ENCODE measurements at places on chromosomes 2 and 18.

DNA sequence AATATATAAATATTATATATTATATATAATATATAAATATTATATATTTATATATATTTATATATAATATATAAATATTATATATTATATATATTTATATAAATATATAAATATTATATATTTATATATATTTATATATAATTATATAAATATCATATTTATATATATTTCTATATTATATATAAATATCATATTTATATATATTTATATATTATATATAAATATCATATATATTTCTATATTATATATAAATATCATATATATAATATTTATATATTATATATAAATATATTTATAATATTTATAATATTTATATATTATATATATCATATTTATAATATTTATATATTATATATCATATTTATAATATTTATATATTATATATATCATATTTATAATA lies 321.4 kb downstream of the CDH2 start:
- DNase-seq, result no peak

DNA sequence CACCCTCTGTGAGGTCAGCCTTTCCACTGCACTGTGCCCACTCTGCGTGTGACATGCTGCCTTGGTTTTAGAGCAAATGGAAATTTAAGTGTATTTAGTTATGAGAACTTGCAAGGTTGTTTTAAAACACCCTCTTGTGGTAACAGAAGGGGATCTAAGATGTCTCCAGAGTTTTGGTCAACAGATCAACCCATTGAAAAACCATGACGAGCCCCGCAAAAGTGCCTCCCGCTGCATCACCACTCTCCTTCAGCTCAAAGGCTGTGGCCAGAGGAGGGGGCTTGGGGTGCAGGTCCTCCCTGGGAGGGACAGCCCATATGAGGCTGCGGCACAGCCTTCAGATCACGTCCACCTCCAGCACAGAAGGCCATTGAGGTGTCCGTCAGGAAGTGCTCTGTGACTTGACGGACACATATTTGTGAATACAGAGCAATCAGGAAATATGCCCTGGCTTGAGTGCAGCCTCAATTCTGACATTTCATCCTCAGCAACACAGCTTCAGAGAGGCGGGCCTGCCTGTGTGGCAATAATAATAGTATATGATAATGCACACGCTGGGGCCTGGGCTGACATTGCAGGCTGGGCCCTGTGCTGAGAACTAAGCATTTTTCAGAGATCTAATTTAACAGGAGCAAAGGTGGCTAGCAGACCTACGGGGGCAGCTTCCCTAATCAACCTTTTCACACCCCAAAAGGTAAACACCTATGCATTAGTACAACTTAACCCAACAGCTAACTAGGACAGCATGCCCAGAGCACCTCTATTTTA lies 213.9 kb downstream of the ANAPC1 start:
- no peak for DNase-seq

DNA sequence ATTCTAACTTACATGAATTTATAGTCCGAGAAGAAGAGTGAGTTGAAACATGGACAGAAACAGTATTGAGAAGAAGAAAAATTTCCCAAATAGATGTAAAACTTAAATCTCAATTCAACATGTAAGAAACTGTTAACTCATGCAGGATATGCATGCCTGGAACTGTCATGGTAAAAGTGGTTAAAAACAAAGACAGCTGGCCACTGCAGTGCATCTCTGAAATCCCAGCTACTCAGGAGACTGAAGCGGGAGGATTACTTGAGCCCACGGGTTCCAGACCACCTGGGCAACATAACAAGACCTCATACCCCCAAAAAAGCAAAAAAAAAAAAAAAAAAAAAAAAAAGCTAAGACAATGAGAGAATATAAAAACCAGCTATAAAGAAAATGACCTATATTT lies 93.0 kb upstream of the TTC27 start:
- no peak for DNase-seq

GRCh38 chr2:33958591-33958990 lies 359.5 kb upstream of the FAM98A start:
- DNase-seq, result no peak

- DNase-seq, result no peak
These were observed 163.4 kb upstream of the MAP3K20 start for GRCh38 chr2:172912266-172912665.

DNA sequence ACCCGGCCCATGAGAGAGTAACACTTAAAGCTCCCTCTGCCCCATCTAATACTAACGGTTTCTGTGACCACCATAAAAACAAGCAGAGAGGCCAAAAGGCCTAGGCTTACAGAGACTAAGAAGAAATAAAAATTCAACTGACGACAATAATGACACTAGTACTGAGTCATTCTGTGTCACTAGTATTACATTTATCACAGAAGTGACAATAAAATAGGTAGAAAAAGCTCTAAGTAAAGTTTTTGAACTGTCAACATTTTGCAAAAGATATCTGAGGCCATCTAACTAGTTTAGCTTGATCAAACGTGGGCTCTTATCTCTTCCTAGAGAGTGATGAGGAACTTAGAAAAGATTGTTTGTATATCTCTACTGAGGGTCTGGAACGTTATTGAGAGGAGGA lies 35.6 kb downstream of the AP1S3 start:
- no peak for DNase-seq

DNA sequence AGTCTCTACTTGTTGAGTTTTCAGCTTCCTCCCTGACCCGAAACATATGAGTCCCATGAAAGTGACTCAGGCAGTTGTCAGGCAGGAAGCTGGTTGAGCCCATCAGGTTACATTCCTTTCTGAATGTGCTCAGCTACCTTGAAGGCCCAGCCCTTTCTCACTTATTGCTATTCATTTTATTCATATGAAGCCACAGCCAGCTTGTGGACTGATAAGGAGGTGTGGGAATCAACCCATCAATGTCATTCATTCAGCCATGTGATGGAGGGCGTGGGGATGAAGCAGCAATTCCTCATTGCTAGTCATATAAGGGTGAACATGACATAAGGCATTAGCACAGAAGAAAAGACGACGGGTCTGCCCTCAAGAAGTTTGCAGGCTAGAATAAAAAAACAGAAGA lies 5.3 kb upstream of the VPS4B start:
- DNase-seq, result no peak

DNA sequence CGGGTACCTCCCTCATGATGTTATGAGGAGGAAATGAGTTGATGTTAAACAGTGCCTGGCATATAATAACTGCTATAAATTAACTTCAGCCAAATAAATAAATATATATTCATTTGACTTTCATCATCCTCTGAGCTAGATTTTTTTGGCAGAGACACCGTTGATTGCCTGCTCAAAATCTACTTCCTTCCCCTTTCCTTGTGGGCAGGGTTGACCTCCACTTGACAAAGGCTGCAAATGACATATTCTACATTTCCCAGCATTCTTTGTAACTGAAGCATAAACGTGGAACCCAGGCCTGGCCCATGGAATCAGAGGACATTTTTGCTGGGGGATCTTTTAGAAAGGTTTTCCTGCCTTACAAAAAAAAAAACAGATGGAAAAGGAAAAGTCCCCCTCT lies 177.8 kb downstream of the TXNL1 start:
- DNase-seq, result no peak

- DNase-seq, result no peak
These were observed 1.2 kb upstream of the DSC2 start for GRCh38 chr18:31103423-31103822.

DNA sequence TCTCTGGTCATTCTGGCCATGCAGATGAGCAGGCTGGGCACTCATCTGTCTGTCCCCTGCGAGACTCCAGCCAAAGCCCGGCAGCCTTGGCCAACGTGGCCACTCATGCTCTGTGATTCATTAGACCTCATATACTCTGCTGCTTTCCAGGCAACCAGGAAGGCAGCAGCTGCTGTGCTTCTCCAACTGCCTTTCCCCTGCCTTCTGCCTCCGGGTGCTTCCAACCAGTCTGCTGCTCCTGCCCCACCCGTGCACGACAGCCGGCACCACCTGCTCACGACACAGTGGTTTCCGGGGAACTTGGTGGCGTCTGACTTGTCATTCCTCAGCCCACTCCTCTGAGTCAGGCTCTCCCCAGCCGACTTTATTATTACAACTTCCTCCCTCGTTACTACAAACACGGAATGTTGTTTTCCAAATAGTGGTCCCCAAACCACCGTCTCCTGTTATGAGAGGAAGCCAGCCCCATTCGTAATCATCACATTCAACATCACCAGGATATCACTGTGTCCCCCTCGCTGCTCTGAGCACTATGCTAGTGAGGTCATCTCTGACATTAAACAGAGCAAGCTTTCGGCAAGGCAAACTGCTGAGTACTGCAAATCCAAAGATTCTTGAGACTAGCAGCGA lies 392.4 kb downstream of the ALK start:
- DNase-seq, result peak; percentile 2

DNA sequence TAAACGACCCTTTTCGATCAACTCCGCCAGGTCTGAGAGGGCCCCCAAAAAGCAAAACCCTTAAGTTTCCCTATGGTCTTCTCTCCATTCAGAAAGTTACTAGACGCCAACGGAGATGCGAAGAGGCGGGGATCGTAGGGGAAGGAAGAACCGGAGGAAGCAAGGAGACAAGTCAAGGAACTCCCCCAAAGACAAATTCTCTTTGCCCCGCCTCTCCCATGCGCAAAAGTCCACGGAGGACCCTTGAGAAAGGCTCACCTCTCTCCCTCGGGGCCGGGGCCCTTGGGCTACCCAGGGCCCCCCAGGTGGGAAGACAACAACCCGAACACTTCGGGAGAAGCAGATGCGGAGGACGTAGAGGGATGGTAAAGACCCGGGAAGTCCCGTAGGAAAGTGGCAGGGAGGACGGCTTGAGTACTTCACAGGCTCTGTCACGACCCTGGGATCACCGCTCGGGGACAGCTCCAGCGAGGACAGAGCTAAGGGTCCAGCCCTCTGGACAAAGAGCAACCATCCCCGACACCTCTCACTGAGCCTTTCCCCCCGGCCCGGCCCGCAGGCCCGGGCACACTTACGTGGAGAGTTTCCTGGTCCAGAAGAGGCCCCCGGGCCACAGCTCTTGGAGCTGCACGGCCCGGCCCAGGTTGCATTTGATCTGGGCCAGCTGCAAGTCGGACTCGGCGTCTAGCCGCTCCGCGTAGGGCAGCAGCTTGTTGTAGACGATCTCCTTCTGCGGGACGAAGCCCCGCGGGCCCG lies 647 bp downstream of the PSME4 start:
- no peak for DNase-seq

DNA sequence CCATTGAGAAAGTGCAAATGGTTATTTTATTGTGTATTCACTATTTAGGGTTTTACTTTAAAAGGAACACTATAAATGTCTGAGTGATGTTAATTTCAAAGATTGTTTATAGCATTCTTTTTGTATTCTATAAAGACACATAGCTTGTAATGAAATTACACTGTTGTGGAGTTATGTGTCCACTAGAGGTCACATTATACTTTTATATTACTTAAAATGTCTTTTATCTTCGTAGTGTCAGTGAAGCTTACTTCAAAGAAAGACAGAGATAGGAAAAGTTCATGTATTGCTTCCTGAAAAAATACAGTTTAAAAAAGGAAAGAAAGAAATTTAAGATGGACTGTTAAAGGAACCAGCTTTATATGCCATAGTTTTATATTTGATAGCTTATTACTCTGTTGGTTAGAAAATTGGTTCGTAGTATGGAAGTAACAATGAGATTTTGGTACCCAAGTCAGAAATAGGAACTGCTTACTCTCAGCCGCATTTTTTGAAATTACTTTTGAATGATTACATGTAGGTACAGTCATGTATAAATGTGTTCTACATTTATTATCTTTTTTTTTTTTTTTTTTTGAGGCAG lies 20.5 kb downstream of the APLF start:
- peak; percentile 49 for DNase-seq

GRCh38 chr2:235727174-235727573 lies 233.3 kb downstream of the AGAP1 start:
- DNase-seq, result no peak

- DNase-seq, result no peak
These were observed 121.4 kb upstream of the SLC14A2 start for GRCh38 chr18:45493830-45494229.

DNA sequence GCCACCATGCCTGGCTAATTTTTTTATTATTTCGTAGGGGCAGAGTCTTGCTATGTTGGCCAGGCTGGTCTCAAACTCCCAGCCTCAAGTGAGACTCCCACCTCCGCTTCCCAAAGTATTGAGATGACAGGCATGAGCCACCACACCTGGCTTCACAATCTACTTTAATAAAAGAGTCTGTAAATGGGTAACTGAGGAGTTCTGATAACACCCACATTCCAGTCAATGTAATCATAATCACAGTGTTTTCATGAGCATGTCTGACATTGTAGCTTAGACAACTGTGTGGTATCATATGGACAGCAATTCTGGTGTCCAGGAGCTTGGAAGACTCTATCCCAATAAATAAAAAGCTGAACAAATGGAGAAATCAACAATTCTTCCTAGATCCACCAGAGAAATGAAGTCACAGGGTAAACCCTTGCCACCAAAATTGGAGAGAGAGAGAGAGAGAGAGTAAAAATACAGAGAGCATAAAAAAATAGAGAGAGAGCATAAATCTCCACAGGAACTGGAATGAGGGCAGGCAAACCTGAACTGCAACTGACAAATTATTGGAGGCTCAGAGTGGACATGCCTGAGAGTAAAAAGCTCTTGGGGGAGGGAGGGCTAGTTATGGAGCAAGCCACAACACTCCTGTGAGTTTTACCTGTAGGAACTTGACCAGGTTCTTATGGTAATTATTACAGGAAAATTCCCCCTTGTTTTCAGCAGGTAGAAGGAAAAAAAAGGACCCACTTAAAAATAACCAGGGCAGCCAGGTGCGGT lies 12.4 kb upstream of the NBEAL1 start:
- no peak for DNase-seq

DNA sequence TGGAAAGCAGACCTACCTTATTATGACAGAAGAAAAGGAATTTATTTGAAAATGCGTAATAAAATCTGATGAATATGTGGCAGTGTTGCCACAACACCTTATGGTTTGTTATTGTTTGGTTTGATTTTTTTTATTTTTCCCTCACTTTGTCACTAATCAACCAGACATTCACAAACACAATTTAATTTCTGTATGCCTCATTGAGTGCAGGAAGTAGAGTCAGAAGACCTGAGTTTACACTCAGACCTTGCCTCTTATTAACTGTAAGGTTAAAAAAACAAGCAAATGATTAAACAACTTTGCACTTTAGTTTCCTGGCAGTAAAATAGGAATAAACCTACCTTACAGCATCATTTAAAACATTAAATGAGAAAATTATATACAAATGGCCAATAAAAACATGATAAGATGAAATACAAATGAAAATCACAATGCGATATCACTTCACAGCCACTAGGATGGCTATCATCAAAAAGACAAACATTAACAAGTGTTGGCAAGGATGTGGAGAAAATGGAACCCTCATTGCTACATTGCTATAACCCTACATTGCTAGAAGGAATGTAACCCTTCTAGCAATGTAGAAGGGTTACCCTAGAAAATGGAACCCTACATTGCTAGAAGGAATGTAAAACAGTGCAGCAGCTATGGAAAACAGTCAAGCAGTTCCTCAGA lies 3.3 kb downstream of the SESTD1 start:
- no peak for DNase-seq

GRCh38 chr2:219385958-219386520 lies 1.7 kb downstream of the DNPEP start:
- DNase-seq, result no peak

- DNase-seq, result no peak
These were observed 13.9 kb downstream of the CLASP1 start for GRCh38 chr2:121635371-121635770.

- DNase-seq, result no peak
These were observed 71.1 kb upstream of the HK2 start for GRCh38 chr2:74762789-74763188.

Data from NCI-H510A treated with DMSO at 0.1 percent for 48 hours (cell line).